Adrenal gland (tissue), 19 donors: ENCODE measurements at places on chromosomes 12 and 14. TPM values are rescaled to one million over a fixed set of nuclear protein-coding genes. Genes with fewer than 3 reads are reported as not detected.

DNA sequence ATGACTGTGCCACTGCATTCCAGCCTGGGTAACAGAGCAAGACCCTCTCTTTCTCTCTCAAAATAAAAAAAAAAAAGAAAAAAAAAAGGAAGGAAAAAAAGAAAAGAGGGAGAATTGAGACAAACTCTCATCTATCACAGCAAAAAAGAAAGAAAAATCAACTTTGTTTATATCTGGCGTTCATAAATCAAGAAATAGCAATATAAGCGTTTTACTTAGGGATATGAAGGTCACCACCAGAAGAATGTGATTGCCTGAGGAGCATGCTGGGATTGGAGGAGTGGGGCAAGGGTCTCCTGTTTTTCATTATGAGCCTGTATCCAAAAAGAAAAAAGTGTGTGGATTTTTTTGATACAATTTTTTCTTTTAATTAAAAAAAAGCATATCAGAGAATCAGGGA, 78.4 kb downstream of the HECTD4 start:
- H3K4me3 ChIP-seq, result no peak overlapping the region
- no peaks in the 10 kb centered on the region for H3K4me1 ChIP-seq
- H3K36me3 ChIP-seq, result no peaks in the 10 kb centered on the region
- no peak for DNase-seq
- H3K27ac ChIP-seq, result no peak overlapping the region

GRCh38 chr14:26187996-26188620, 409.7 kb downstream of the NOVA1 start:
- no peak overlapping the region for H3K4me3 ChIP-seq
- H3K27me3 ChIP-seq, result no peaks in the 10 kb centered on the region
- H3K4me1 ChIP-seq, result no peaks in the 10 kb centered on the region
- DNase-seq, result no peak

GRCh38 chr12:86914721-86915120, 658.5 kb upstream of the MGAT4C start:
- H3K4me1 ChIP-seq, result no peaks in the 10 kb centered on the region
- no peak overlapping the region for H3K4me3 ChIP-seq
- no peaks in the 10 kb centered on the region for H3K27me3 ChIP-seq
- H3K27ac ChIP-seq, result no peak overlapping the region
- DNase-seq, result no peak

DNA sequence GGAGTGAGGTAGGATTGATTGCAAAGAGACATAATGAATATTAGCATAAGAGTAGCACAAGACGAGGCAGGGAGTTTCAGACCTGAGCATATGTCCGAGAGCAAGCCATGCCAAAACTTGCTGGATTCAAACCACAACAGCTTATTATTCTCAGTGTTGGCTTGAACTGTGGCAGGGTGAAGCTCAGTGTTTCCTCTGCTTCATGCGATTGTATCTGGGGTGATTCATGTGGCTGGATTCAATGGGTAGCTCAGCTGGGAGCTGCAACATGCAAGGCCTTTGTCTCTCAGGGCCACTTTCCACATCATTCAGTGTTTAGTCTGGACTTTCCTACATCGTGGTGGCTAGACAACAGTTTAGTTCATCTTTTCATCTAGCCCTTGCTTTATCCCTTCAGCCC, 22.1 kb upstream of the E2F7 start:
- H3K27ac ChIP-seq, result no peak overlapping the region
- H3K4me3 ChIP-seq, result no peak overlapping the region
- no peak for DNase-seq
- H3K4me1 ChIP-seq, result no peaks in the 10 kb centered on the region
- no peaks in the 10 kb centered on the region for H3K27me3 ChIP-seq

Gene LBHD2
- total RNA-seq, result not detected

Gene PLXNC1
- 11.8 TPM for total RNA-seq

Gene ZC2HC1C
- 2.3 TPM for total RNA-seq
